ENCODE measurements at places on chromosomes 7 and 10.

GRCh38 chr7:142077762-142078161 lies 33.8 kb upstream of the MGAM2 start:
- no peak for DNase-seq

- no peak for DNase-seq
These were observed 13.8 kb downstream of the ANLN start for GRCh38 chr7:36403452-36403851.

- no peak for DNase-seq
These were observed 537.9 kb upstream of the FOXK1 start for GRCh38 chr7:4144172-4144701.

DNA sequence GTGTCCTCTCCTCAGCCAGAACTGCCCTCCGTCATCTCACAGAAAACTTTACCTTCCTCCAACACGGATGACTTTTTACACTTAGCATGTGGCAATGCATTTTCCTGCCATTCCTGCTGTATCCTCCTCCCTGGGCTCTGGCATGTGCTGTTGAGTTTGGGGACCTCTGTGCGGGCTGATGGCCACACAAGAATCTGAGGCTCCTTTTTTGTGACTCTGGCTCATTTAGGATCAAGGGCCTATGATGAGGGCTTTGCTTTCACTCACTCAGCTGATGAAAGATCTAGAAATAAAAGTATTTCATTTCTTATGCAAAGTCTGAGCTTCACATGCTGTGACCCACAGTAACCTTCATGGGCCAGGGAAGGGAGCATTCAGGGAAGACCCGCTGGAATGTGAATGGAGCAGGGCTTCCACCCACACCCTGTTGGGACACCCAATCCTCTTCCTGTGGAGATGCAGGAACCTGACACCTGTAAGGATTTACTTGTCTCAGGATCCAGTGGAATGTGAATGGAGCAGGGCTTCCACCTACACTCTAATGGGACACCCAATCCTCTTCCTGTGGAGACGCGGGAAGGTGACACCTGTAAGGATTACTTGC lies 500.3 kb upstream of the MKI67 start:
- DNase-seq = peak; percentile 49

- no peak for DNase-seq
These were observed 572.6 kb downstream of the PTPRN2 start for GRCh38 chr7:158014976-158015375.

DNA sequence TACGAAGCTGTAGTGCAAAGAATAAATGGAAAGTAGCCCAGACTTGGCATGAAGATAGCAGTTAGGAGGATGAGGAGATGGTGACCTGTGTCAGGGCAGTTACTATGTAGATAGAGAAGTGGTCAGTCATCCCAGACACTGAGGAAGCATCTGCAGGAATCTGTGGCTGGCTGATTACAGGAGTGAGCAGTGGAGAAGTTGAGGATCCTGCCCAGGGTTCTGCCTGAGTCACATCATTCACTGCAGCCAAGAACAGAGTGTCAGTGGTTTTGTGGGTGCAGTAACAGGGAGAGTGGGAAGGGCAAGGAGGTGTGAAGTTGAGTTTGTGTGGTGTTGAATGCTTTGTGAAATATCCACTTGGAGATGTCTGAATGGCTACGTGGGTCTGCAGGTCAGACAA lies 676.4 kb upstream of the NRP1 start:
- no peak for DNase-seq

DNA sequence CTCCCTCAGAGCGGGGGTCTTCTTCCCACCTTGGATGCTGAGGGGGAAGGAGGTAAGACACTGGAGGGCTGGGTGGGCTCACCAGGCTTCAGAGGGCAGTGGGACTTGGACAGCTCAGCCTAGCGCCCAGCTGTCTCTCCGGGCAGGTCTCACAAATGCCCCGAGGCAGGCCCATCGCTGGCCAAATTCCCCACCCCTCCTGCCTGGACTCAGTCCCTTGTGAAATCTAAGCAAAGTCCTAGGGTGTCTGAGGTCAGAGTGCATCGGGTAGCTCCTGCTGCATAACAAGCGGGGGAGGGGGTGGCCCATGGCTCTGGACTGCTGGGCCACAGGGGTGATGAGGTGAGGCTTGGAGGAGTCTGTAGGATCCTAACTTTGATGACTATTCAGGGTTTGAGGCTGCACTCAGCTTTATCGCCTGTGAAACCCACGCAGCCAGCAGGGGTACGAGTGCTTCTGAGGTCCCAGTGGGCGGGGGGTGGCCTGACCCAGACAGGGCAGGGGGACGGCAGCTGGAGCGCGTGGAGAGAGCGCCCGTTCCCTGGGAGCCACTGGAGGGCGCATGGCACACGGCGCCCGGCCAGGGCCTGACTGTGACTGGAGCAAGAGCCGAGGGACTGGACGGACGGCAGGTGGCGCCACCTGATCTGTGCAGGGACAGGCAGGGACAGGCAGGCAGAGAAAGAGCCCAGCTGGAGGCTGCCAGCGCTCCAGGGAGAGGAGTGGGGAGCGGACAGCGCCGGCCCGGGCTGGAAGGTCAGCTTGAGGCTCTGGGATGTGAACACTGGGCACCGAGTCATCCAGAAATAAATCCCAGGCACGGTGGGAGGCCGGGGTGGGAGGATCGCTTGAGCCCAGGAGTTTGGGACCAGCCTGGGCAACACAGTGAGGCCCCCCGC lies 10.0 kb downstream of the CYP2W1 start:
- DNase-seq = peak; percentile 97

DNA sequence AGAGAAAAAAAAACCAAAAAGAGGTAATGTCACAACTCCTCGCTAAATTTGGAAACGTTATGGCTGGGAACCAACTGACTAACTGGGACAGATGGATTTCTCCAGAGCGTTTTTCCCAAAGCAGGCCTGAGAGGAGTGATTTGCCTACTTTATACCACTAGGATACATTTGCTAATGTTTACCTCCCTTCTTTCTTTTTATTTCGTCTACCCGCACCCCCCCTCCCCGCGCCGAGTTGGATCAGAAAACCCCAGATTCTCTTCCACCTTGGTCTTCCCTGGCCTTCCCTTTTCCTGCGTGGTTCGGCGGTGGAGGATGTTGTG lies 7.2 kb downstream of the CPA2 start:
- no peak for DNase-seq
